Thymus (tissue), 14 donors: ENCODE measurements at places on chromosomes 1 and 21. TPM values are rescaled to one million over a fixed set of nuclear protein-coding genes. Genes with fewer than 3 reads are reported as not detected.

DNA sequence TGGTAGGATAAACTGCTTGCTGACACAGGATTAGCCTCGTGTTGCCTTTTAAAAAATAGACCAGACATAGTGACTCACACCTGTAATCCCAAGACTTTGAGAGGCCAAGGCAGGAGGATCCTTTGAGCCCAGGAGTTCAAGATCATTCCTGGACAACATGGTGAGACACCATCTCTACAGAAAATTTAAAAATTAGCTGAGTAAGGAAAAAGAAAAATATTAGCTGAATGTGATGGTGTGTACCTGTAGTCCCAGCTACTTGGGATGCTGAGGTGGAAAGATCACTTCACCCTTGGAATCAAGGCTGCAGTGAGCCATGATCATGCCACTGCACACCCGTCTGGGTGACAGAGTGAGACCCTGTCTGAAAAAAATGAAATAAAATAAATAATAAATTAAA, 82.0 kb downstream of the ETS2 start:
- no peak for DNase-seq

DNA sequence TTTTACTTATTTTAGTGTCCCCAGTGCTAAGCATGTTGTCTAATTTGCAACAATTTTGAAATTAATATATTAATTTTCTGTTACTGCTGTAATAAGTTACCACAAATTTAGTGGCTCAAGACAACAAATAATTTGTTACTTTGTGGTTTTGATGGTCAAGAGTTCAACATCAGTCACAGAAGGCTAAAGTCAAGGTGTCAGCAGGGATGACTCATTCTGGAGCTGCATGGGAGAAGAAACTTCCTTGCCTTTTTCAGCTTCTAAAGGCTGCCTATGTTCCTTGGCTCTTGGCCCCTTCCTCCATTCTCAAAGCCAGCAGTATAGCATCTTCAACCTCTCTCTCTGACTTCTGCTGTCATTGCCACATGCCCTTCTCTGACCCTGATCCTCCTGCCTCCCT, 271.8 kb downstream of the HLX start:
- DNase-seq: no peak

GRCh38 chr1:191876631-191877030, 281.6 kb upstream of the RGS18 start:
- DNase-seq: no peak

The ABCA4 gene
- 2.0 TPM for polyA plus RNA-seq

DNA sequence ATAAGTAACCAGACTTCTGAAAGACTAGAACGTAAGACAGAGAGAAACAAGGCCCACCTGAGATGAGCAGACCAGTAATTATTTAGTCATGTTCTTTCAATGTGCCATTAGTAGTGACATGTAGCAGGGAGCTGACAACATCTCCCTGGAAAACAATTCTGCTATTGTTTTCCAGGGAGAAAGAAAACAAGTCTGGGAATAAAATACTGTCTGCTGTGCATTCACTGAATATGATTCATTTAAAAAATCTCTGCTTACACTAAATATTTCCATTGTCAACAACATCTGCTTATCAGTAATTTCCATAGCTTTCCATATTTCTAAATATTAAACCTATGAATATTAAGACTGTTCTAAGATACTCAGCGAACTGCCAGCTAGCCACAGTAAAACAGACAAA, 80.0 kb downstream of the VCAM1 start:
- DNase-seq: no peak

The IGSF3 gene
- 6.4 TPM for polyA plus RNA-seq

DNA sequence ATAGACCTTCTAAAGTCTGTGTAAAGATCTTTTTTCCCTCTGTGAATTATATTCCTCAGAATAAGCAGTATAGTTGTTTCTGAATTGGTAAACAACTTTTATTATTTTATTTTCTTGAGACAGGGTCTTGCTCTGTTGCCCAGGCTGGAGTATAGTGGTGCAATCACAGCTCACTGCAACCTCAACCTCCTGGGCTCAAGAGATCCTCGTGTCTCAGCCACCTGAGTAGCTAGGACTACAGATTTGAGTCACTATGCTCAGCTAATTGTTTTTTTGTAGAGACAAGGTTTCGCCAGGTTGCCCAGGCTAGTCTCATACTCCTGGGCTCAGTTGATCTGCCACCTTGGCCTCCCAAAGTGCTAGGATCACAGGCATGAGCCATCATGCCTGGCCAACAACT, 26.6 kb upstream of the HMGN1 start:
- no peak for DNase-seq

DNA sequence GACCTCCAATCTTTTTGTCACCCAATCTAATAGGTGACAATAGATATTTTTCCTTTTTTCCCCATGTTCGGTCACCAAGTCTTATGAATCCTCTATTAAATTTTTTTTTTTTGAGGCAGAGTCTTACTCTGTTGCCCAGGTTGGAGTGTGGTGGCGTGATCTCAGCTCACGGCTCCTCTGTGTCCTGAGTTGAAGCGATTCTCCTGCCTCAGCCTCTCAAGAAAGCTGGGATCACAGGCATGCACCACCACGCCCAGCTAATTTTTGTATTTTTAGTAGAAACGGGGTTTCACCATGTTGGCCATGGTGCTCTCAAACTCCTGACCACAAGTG, 42.5 kb upstream of the MTF1 start:
- DNase-seq: no peak

DNA sequence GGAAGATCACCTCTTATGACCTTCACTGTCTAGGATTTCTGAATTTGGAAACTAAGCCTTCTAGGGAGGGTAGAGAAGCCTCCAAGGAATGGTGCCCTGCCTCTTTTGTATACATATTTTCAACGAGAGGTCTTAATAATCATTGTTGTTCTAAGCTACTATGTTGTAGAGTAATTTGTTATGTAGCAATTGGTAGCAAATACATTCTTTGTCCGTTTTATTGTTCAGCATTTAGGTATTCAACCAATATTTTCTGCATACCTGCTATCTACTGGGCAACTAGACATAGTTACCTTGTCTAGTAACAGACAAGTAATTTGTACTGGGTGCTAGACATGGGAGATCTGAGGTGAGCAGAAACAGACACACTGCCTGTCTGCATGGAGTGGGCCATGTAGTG, 20.8 kb upstream of the NCF2 start:
- no peak for DNase-seq

The CACHD1 gene
- 12.9 TPM for polyA plus RNA-seq

The PGLYRP4 gene
- 6.1 TPM for polyA plus RNA-seq

DNA sequence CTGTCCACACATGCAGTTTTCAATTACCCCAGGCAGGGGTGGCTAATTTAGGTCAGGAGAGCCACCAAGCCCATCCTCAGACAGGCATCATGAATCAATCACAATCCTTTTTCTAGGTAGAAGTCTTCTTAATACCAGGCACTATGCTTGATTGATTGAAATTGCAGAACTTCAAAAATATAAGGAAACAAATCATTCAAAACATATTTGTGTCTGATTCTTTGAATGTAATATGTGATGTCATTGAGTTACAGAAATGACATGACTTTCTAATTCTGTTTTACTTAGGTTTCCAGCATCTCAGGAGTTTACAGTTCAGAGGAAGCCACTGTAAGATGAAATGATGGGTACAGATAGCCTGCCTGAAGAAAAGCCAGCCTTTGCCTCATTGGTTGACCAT, 26.7 kb downstream of the RXRG start:
- DNase-seq: no peak

The HSD3B2 gene
- polyA plus RNA-seq: 0.80 TPM

GRCh38 chr1:107135463-107135862, 5.4 kb upstream of the NTNG1 start:
- DNase-seq: peak; percentile 59

The TSEN15 gene
- polyA plus RNA-seq: 30.1 TPM

DNA sequence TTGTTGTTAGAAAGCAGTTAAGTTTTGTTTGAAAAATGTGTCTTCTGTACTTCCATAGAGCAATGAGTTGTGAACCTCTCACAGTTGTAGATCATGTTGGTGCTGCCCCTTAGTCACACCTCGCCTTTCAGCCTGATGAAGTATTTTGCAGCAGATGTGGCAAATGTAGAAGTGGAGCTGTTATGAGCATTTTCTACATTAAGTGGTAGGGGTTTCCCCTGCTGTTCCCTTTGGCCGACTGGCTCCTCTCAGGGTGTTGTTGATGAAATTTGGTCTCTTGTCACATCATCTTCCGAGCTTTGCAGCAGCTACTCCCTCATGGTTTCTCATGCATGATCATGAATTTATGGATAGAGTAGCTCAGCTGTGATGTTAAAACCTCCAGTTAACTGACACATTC, 33.6 kb upstream of the DENND1B start:
- no peak for DNase-seq

DNA sequence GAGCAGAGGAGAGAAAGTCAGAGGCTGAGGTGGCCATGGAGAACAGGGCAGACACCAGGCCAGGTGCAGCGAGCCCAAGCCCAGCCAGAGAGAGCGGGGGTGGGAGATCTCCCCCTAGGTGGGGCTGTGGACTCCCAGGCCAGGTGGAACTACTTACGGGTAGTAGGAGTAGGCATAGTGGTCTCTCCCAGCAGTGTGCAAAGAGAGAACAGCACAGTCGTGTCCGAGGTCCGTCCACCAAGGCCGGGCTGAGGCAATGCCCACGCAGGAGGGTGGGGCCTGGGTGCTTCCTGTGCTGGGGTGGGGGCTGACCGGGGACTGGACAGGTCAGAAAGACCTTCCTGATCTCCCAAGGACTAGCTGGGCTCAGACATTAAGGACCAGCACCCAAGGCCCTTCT, 263.7 kb downstream of the PTPRU start:
- no peak for DNase-seq

The SLC66A1 gene
- 10.8 TPM for polyA plus RNA-seq

DNA sequence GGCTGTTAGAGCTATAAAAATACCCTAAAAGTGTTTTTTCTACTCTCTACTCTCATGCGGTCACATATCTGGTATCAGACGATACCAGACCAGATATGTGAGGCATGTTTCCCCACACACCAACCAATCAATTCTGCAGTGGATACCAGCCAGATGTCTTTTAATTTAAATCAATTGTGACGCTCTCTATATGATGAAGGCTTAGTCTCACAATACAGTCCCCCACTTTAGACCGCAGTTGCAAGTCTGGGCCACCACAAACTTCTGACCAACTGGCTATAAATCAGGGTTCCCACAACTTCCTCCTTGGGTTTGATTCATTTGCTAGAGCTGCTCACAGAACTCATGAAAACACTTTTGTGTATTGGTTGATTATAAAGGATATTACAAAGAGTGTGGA, 586.1 kb upstream of the ZP4 start:
- no peak for DNase-seq

The ADGRB2 gene
- 24.4 TPM for polyA plus RNA-seq

The XCL2 gene
- 6.1 TPM for polyA plus RNA-seq

The PSEN2 gene
- 7.5 TPM for polyA plus RNA-seq
